ENCODE measurements at places on chromosomes 5 and 9. TPM values are rescaled to one million over a fixed set of nuclear protein-coding genes. Genes with fewer than 3 reads are reported as not detected.

GRCh38 chr5:114296191-114296590 lies 65.7 kb upstream of the KCNN2 start:
- DNase-seq = no peak

Gene P4HA2
- total RNA-seq = 0.32 TPM

DNA sequence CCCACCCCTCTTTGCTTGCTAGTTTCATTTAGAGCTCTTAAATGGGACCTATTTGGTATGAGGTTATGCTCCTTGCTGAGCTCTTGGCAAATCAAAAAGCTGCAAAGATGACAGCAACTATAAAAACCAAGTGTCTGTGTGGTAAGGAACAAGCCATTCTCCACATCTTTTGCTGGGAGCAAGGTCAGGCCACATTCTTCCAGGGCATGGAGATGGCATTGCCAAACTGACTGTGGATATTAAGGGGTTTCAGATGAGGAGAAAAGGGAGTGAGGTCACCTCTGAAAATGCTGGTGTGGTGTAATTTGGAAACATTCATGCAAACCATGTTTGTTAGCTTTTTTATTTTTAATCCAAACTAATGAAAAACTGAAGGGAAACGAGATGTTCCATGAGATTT lies 218.8 kb upstream of the IL12B start:
- no peak for DNase-seq

DNA sequence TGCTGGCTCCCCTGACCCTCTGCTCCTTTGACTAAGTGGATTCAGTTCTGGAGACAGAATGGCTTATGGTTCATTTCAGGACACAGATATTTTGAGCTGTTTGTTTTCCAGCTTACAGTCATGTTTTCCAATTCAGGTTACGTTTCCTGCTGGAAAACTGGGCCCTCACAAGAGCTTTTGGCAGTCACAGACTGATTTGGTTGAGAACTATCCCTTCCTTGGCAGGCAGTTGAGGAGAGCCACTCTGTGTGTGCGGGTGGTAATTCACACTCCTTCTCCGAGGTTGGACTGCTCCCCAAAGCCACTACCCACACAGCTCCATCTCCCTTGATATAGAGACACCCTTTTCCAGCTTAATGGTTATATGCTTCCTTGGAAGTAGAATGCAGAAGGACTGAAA lies 534.5 kb downstream of the TMEM38B start:
- no peak for DNase-seq

DNA sequence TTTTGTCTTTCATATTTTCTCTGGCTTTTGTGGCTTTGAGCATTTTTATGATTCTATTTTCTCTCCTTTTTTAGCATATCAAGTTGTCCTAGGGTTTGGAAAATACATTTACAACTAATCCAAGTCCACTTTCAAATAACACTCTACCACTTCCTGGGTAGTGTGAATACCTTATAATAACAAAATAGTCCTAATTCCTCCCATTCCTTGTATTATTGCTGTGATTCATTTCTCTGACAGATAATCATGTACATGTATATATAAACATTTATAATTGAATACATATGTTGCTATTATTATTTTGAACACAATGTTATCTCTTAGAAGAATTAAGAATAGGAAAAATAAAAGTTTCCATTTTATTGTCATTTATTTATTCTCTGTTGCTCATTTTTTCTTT lies 14.9 kb upstream of the ADAM19 start:
- no peak for DNase-seq

- DNase-seq = no peak
Observed at GRCh38 chr9:33475357-33475756, 1.6 kb upstream of the NOL6 start.

DNA sequence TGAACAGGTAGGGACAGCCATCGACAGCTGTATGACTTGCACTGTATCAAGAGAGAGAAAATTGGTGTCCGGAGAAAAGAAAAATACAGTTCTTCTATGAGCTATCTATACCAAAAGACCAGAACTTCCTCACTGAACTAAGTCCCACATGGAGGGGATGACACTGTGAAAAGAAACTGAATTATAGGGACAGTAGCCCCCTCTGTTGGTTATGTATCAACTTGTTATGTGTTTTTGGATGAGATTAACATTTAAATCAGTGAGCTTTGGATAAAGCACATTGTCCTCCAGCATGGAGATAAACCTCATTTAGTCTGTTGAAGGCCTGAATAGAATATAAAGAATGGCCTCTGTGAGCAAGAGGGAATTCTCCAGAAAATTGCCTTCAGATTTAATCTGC lies 176.6 kb upstream of the SH3GL2 start:
- DNase-seq = no peak

Gene ENHO
- 0.46 TPM for total RNA-seq

- DNase-seq = no peak
Observed at GRCh38 chr5:132223861-132224260, 3.8 kb downstream of the P4HA2 start.

DNA sequence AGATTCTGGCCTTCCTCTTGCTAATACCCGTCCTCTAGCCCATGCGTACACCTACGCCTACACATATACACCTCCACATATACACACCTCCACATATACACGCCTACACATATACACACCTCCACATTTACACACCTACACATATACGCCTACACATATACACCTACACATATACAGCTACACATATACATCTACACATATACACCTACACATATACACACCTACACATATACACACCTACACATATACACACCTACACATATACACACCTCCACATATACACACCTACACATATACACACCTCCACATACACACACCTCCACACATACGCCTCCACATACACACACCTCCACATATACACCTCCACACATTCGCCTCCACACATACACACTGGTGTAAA lies 27.2 kb downstream of the AK3 start:
- DNase-seq = no peak

GRCh38 chr5:171757853-171758535 lies 27.6 kb upstream of the SMIM23 start:
- DNase-seq = no peak

DNA sequence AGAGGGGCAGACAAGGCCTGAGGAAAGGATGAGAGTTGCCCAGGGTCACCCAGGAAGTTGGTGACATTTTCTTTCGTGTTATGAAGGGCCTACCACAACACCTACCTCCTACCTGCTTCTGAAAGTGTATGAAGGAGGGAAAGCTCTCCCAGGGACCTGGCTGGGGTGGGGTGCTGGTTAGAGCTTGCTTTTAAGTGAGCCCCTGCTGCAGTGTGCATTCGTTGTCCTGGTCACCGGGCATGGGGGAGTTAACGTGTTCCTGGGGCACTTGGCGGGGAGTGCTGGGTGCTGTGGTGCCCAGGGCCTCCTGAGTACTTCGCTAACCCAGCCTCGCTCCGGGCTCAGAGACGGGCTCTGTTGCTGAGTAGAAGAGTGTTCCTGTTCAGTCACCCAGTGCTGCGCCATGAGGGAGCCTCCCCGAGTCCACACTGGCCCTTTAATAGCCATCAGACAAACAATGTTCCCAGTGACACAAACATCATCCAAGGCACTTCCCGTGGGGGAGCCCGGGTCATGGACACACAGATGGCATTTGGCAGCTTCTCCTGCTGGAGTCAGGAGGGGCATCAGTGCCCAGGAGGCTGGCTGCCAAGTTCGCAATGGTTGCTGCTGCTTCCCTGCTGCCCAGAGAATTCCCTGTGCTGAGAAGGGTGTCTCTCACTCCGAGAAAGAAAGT lies 85.7 kb downstream of the AMBP start:
- no peak for DNase-seq

Gene FOXE1
- not detected for total RNA-seq

Gene ZBED3
- 12.6 TPM for total RNA-seq
